CD4-positive, alpha-beta memory T cell (primary cell): ENCODE measurements at places on chromosomes 13 and 19. TPM values are rescaled to one million over a fixed set of nuclear protein-coding genes. Genes with fewer than 3 reads are reported as not detected.

The NEK3 gene
- total RNA-seq: 6.4 TPM

The KRTDAP gene
- total RNA-seq: not detected

The CGB2 gene
- not detected for total RNA-seq

The CD209 gene
- total RNA-seq: 0.17 TPM

The KIR3DL2 gene
- total RNA-seq: not detected

The SYDE1 gene
- total RNA-seq: not detected

The ZNF493 gene
- 61.7 TPM for total RNA-seq

The RASGRP4 gene
- not detected for total RNA-seq

The RUBCNL gene
- total RNA-seq: not detected

The ELSPBP1 gene
- total RNA-seq: not detected

The SPATA13 gene
- total RNA-seq: 110 TPM

The JSRP1 gene
- total RNA-seq: 1.3 TPM

The MBD3L2B gene
- total RNA-seq: not detected

The FUT2 gene
- total RNA-seq: not detected

The SYNE4 gene
- 5.0 TPM for total RNA-seq
